ENCODE measurements at places on chromosomes 5 and 9.

- no peak for DNase-seq
These were observed 12.3 kb downstream of the GNE start for GRCh38 chr9:36245906-36246305.

- no peak for DNase-seq
These were observed 103.9 kb downstream of the ESM1 start for GRCh38 chr5:54881286-54882005.

GRCh38 chr5:122775550-122776542 lies 966 bp downstream of the SNX2 start:
- peak; percentile 24 for DNase-seq

DNA sequence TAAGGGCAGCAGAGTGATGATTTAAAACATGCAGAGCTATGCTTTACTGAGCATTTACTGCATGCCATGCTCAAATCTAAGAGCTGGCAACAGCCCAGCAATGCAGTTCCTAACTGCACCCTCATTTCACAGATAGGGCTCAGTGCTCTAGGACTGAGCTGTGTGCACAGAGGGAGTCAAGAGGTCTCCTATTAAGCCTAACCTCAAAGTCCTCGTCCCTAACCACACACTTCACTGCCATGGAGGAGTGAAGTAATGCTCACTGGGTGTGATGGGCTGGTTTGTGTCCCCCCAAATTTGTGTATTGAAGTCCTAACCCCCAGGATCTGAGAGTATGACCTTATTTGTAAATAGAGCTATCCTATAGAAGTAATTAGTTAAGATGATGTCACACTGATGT lies 25.9 kb downstream of the BARX1 start:
- no peak for DNase-seq

GRCh38 chr5:132272311-132273210 lies 15.1 kb downstream of the PDLIM4 start:
- DNase-seq = peak; percentile 79

DNA sequence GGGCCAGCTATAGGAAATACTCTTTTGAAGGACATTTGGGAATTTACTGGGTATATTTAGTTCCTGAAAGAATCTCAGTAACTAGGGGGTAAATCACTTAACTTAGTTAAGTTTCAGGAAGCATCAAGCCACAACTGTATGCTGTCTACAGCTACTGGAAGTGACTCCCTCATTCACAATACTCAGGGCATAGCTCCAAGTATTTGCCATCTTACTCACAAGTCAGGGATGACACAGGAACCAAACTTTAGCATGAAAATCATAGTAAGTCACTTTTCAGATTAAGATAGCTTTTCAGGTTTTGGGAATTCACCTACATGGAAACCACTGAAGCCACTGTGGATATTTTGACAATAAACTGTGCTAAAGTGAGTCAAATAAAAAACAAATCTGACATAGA lies 242.4 kb upstream of the ATP10B start:
- no peak for DNase-seq

GRCh38 chr9:24257726-24258125 lies 288.0 kb downstream of the IZUMO3 start:
- no peak for DNase-seq

DNA sequence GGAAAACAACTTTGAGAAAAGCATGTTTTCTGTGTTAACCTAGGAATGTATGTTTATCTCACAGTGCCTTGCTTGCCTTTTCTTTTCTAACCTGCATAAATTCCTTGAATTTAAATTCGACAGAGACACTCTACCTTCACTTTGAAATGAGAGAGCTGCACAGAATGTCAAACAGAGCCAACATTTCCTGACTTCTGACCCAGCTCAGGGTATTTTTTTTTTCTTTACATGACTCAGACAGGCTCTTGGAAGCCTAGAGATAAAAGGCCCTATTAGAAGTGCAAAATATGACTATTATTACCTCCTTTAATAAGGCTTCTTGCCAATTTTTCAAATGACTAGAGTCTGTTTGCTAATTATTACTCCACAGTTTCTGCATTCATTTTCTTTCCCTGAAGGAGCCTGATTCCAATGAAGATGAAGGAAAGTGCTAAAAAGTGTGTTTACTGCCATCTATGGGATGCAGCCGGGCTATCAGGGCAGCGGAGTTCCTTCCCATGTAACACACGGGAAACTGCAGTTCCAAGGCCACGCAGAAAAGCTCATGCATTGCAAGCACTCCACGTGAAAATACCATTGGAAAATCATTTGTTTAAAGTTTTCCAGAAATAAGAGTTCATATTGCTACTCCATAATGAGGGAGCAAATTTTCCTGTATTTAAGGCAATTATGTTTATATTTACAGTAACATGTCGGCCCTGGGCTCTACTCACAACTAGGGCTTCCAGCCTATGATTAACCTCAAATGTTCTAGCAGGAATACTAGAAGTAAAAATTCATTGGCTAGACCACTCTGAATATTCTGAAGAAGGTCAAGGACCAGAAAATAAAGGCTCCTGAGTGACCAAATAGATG lies 485.6 kb downstream of the ZSWIM6 start:
- peak; percentile 50 for DNase-seq

GRCh38 chr5:145008876-145009530 lies 826.1 kb downstream of the PRELID2 start:
- DNase-seq = no peak

GRCh38 chr9:135117281-135117680 lies 29.8 kb downstream of the OLFM1 start:
- no peak for DNase-seq

- no peak for DNase-seq
These were observed 35.5 kb upstream of the TENT2 start for GRCh38 chr5:79576606-79577289.

DNA sequence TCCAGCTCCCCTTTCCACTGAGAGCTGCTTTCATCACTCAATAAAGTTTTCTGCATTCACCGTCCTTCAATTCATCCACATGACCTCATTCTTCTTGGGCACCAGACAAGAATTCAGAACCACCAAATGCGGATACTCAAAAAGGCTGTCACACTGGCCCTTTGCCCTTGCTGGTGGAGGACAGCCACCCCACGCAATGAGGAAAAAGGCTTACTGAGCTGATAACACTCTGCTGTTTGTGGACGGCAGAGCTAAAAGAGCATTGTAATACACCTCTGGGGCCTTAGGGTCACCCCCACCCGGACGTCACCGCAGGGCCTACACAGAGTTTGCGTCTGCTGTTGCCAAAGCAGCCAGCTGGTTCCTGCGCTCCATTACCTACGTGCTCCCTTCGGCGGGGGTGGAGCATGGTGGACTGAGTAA lies 51.2 kb upstream of the ZNF608 start:
- no peak for DNase-seq

DNA sequence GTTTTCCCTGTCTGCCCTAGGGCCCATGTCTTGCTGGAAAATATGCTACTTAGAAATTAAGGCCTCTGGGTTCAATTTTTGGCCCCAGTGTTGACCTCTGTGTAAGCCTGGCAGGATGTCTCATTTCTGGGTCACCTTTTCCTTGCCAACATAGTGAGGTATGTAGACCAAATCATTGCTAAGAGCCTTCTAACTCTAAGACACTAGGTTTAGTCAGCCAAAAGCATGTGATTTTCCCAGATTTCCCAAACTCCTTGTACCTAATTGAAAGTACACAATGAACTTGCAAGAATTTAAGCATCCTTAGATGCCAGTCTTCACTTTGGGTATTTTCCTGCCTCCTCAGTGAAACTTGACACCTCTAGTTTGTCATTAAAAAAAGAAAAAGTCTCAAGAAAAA lies 77.0 kb downstream of the GALNT10 start:
- DNase-seq = no peak

GRCh38 chr9:121289026-121289771 lies 21.2 kb downstream of the GSN start:
- DNase-seq = peak; percentile 73

- DNase-seq = no peak
These were observed 175.1 kb downstream of the RORB start for GRCh38 chr9:74672237-74672636.

DNA sequence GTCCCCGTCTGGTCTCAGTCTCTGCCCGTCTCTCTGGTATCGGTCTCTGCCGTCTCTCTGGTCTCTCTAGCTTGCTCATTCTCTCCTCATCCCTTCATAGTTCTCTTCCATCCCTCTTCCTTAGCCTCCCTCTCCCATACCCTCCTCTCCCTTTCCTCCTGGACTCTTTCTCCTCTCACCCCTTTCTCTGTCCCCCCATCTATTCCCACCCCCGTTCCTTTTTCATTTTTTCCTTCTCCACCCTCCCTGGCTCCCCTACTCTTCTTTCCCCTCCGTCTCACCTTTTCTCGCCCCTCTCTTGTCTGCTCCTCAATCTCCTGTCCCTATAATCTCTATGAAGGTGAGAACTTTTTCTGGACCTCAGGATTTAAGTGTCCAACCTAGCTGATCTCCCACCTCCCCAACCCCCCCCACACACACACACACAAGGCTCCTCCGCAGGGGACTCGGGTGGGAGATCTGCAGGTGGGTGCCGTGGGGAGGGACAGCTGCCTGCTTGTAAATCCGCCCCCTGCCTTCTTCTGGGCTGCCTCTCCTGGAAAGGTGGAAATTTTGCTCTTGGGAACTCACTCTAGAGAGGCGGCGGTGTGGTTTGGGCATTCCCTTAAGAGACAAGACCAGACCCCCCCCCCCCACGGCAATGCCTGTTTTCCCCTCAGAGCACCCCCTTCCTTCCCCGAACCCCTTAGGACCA lies 953 bp downstream of the UBE2QL1 start:
- no peak for DNase-seq
